ENCODE measurements at places on chromosomes 16 and 17.

GRCh38 chr17:75155191-75155601, 884 bp upstream of the JPT1 start:
- DNase-seq, result no peak

- DNase-seq, result no peak
These were observed 45.2 kb downstream of the ST3GAL2 start for GRCh38 chr16:70393662-70394061.

GRCh38 chr16:87053016-87053982, 263.9 kb downstream of the C16orf95 start:
- no peak for DNase-seq

DNA sequence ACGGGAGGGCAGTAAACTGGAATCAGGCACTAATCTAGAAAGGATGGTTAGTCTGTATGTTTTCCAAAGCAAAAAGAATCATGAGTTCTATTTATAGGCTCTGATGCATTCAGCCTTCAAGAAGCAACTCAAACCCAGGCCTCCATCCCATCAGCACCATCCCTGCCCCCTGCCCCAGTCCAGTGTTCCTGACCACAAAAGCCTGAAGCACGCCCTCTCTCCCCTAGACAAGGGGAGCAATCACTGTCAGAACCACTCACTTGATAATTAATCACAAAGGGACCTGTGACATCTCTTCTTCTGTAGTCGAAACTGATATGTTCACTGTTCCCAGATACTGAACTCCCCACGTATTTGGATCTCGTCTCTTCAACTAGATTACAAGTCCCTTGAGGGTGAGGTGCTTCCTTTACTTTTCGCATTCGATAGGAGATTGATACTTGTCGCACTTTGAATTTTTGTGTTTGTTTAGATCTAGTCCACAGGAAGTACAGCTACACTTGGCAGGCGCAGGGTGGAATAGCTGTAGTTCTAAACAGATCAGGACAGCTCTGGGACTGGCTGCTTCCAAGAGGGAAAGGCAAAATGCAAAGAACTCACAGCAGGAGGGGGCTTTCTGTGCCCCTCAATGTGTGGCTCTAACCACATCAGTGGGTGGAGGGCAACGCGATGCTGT, 36.4 kb upstream of the CCDC182 start:
- no peak for DNase-seq

- DNase-seq, result no peak
These were observed 132.4 kb upstream of the IRX5 start for GRCh38 chr16:54798267-54798666.

- DNase-seq, result peak; percentile 76
These were observed 4.5 kb upstream of the HEXIM1 start for GRCh38 chr17:45143767-45144198.

DNA sequence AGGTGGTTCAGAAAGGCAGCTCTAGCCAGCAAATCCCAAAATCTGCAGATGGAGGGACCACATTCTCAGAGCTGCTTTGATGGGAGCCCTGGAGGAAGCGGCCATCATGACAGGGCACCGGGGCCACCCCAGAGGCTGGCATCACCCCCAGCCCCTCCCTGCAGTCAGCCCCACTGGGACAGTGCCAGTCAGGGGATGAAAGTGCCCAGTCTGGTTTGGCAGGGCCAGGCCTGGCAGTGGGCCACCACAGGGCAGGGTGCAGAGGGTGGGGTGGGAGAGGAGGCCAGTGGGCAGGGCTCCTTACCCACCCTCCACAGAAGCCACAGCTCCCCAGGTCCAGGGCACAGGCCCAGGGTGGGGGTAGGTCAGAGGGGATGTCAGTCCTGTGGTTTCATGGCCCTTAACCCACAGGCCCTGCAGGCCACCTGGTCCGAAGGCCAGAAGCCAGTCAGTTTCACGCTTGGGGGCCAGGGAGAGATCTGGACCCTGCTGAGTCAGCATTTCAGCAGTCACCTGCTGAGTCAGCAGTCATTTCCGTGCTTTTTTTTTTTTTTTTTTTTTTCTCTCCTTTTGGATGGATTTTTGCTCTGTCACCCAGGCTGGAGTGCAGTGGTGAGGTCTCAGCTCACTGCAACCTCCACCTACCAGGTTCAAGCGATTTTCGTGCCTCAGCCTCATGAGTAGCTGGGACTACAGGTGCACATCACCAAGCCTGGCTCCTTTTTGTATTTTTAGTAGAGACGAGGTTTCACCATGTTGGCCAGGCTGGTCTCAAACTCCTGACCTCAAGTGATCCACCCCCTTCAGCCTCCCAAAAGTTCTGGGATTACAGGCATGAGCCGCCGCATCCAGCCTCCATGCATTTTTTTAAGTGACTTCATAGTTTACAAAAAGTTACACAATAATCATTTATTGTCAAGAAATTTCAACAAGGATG, 10.4 kb downstream of the SLC25A10 start:
- no peak for DNase-seq

GRCh38 chr16:70665113-70665694, 18.8 kb downstream of the IL34 start:
- no peak for DNase-seq

DNA sequence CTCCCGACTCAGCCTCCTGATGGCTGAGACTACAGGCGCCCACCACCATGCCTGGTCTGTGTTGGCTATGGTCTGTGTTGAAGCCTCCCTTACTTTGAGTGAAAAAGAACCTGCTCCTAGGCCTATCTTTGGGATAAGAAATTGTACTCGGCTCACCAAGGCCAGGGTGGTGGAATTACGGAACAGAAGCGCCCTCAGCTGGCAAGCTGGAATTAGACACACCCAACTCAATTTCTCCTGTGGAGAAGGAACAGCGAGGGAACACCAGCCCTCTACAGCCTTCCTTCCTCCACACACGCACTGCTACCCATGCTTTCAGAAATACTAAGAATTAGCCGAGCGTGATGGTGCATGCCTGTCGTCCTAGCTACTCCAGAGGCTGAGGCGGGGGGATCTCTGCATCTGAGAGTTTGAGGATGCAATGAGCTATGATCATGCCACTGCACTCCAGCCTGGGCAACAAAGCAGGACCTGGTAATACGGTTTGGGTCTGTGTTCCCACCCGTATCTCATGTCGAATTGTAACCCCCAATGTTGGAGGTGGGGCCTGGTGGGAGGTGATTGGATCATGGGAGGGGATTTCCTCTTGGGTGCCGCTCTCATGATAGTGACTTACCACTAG, 40.1 kb upstream of the RBBP6 start:
- DNase-seq, result peak; percentile 56

GRCh38 chr16:78211946-78212345, 112.5 kb downstream of the WWOX start:
- DNase-seq, result no peak

Data from AG08395 (cell line).